CD4-positive, alpha-beta T cell treated with Interleukin-2 at 100 ng/mL for 4 hours (primary cell): ENCODE measurements at places on chromosomes 1 and 21.

DNA sequence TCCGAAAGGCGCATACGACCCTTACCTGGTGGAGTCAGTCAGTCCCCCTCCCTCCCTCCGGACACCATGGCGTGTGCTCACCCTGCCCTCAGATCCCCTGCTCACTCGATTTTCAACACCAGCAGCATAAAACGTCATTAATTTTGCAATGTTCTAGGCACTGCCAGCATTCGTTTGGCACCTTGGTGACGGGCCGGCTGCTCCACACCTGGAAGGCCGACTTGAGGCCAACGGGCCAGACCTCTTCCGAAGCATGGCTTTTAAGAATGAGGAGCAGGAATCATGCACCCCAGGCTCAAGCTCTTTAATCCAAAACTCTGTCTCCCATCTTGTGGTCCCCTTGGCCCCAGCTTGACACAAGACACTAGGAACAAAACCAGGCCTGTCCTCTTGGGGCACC lies 33.1 kb downstream of the NPHP4 start:
- DNase-seq: no peak

DNA sequence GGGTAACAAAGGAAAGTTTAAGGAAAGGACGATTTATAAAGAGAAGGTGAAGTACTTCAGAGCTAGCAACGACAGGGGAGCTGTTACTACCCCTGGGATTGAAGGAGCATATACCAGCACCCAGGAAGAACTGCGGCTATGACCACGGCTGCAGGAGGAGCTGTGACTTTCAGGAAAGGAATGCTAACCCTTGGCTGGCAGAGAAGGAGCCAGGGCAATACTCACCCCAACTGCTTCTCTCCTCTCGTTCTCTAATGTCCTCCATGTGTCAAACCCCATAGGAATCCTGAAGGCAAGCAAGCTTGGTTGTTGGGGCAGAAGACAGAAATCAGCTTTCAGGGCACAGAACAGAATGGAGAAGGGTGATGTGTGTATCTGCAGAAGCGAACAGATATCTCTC lies 120.5 kb downstream of the TMEM53 start:
- no peak for DNase-seq

- no peak for DNase-seq
Measured at GRCh38 chr1:21842606-21843162, 30.6 kb downstream of the LDLRAD2 start.

- no peak for DNase-seq
Measured at GRCh38 chr1:119475866-119476439, 31.1 kb upstream of the HSD3B1 start.

- no peak for DNase-seq
Measured at GRCh38 chr1:21058035-21058793, 118.5 kb downstream of the EIF4G3 start.

DNA sequence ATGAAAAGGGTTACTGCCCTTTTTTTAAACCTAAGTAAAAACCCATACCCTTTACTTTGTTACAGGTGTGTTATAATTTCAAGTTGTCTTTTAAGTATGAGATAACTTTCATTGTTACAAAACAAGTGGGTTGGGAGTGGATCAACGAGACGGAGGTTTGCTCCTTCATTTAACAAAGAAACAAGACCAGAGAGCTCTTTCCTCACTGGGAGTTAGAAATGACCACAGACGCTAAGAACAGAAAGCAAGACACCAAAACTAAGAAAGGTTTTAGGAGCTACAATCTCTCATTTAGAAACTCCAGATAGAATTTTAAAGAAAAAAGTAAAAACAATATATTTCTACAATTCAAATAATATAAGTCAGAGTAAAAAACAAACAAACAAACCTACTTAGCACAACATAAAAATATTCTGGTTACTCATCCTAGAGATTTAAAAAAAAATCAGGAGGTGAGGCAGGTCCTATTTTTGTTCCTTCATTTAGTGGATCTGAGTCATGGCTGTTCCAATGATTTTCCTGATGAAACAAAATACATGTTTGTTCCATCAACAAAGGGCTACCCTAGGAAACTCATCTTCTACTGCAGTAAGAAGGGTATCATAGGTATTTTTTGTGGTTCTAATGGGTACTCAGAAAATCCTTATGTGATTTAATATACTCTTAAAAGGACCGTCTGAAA lies 33.0 kb downstream of the APP start:
- no peak for DNase-seq

DNA sequence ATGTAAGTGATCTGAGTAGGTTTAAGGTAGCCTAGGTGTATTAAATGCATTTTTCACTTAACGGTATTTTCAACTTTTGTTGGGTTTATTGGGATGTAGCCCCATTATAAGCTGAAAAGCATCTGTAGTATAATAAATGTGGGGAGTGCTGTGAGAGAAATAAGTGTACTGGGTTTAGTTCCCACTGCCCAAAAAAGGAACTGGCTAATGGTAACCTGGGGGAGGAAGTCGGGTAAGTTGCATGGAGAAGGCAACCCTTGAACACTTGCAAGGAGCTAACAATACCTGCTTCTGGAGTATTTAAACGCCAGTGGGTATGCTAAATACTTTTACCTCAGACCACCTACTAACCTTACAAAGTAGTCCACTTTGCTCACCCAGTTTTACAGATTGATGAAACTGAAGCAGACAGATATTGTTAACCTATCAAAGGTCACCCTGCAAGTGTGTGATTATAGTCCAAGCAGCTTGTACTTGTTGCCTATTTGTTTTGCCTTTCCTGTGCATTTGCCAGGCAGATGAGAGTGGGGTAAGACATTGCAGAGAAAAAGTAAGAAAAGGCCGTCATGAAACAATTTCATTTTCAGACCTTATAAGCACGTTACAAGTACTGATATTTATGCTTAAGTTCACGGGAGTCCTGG lies 7.6 kb upstream of the SHISA4 start:
- DNase-seq: no peak

DNA sequence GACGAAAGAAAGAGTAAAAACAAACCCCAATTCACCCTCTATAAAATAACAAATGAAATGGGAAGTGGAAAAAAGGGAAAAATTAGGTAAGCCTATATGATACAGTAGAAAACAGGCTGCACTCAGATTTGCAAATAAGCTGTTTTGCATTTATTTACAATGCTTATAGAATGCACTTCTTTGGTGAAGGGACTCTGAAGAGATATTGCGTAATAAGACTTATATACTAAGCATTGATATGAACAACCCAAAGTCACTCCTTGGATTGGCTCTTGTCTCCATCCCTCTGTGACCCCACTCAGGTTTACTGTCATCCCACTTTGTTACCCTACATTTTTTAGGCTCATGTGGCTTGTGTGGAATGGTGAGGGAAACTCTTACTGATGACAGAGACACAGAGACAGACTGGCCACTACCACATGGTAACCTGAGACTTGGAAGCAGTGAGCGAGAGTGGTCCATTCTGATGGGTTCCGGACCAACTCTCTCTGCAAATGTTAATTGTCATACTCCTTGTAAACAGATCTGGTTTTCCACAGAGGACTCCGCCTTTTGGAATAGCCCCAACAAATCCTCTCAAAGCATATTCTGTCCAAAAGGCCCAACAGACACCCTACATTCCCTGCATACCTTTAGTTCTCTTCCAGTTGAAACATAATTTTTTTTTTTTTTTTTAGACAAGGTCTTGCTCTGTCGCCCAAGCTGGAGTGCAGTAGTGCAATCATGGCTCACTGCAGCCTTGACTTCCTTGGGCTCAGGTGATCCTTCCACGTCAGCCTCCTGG lies 11.0 kb downstream of the GSTM5 start:
- no peak for DNase-seq

GRCh38 chr1:186680245-186681061 lies at the start of gene PTGS2:
Gene PTGS2 (minus strand): TSS chr1:186680423. CDS start chr1:186680290, 133 bp downstream.
- DNase-seq: peak; percentile 11

DNA sequence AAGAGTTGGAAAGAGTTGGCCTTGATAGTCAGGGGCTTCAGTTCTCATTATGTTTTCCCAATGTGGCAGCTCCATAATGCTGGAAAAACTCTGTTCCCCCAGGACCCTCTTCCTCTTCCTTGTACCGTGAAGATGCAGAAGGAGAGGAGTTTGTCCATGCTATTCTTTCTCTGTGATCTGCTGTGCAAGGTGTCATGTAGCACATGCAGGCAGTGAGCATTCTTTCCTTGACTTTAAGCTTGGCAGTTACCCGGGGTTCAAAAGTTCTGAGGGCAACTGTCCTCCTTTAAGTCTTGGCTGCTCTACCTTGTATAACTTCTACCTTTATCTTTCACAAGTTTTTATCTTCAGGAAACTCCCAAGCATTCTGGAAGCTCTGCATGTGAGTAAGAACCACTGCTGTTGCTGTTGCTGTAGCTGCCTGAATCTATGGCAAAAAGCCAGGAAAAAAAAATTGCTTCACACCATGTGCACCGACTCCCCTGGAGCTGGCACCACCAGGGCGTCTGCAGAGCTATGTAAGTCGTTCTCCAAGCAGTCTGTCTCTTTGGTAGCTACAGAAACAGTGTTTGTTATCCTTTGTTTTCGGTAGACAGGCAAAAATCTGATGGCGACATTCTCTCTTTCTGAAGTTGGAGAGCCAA lies 42.7 kb upstream of the SLC16A1 start:
- no peak for DNase-seq

DNA sequence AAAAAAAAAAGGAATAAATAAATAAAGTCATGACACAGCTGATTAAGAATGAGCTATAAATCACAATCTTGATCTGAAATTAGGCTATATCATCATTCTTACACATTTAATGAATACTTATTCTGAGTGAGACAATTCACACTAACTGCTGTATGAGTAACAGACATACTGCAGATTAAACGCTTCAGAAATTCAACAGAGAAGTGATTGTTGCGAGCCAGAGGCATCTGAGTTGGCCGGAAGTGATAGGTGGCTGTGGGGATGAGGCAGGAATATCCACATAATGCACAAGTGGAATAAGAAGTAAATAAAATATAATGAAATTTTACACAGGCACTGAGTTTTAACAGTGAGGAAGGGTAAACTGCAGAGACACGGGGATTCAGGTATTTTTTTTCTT lies 142.4 kb downstream of the APP start:
- DNase-seq: no peak

DNA sequence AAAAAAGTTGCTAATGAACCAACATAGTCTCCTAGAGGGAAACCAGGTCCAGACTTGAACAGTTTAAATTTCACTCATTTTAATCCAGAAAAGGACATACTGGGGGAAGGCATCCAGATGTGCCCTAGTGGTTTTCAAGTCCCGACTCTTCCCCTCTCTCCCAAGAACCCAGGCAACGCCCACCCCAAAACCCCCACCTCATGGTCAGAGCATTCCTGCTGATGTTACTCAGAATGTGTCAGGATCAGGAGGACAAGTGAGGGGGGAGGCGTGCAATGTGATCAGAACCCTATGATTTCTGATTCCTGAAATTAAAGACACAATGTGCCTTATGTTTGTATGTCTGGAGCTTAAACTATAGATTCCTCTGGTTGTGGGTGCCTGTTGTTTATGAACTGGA lies 1.6 kb upstream of the CTSK start:
- DNase-seq: no peak

- DNase-seq: no peak
Measured at GRCh38 chr1:214552174-214552608, 789 bp upstream of the PTPN14 start.

- DNase-seq: no peak
Measured at GRCh38 chr1:216562383-216562782, 139.1 kb upstream of the USH2A start.

- no peak for DNase-seq
Measured at GRCh38 chr1:201020721-201021629, 2.5 kb downstream of the KIF21B start.

- no peak for DNase-seq
Measured at GRCh38 chr1:197958438-197959305, 41.5 kb downstream of the LHX9 start.

DNA sequence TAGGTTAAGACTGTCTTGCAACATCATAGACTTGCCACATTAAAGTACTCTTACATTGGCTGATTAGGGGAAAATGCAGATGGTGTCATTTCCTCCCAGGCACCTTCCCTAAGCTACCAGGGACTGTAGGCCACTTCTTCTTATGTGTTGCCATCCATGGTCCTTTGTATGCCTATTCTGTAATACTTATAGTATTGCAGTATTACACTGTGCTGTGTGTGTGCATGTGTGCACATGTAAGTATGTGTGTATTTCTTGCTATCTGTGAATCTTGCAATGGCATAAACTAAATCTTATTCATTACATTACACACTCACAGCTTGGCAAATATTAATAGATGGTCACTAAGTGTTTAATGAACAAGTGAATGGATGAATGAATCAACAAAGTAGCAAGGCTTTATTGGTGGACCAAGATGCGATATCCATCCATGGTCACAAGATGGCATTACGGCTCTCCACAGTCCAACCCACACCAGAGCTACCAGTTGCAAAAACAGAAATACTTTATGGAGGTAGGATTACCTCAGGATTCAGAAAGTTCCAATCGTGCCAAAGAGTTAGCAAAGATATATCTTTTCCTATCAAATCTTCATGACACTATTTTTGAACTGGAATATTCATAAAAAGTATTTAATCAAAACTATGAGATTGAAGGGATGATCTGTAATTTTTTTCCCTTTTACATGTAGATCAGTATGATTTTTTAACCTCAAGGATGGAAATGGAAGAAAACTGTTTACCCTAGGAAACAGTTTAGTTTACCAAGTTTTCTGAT lies 160.2 kb downstream of the DENND1B start:
- peak; percentile 38 for DNase-seq

- no peak for DNase-seq
Measured at GRCh38 chr1:54463259-54464030, 57.3 kb upstream of the SSBP3 start.

DNA sequence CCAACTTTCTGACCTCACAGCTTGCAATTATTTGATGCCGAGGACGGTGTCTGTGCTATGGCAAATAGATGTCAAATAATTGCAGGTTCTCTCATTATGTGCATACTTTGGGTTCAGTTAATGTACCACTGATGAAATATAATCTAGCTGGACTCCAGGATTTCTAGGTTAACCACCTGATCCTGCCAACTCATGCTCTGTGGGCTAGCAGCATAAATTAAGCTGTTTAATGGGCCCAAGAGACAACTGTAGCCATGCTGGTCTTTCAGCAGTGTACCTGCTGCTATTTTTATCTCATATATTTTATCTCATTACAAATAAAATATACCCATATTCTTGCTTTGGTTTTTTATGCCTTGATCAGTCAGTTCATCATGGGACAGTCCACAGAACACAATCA lies 43.3 kb upstream of the HP1BP3 start:
- no peak for DNase-seq

DNA sequence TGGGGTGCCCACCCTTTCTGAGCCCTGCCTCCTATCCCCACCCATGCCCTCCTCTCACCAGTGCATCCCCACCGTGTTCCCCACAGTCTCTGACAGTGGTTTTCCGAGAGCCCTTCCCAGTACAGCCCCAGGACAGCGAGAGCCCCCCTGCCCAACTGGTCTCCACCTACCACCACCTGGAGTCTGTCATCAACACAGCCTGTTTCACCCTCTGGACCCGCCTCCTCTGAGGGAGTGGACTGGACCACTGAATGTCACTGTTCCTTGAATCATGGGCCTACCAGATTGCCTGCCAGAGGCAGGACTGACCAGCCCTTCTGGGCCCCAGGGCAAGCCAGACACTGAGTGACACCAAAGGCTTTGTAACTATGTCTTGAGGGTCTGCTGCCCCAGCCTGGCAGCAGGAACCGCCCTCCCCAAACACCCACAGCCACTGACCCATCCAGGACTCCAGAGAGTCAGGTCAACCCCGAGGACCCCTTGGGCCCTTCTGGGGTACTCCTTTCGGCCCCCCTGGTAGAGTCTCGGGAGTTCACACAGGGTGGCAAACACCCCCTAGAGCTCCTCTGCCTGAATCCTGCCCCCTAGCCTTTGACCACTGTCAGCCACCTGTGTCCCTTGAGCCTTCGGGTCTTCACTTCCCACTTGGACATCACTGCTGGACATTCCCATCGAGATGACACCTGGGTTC lies 3.3 kb downstream of the HYI start:
- no peak for DNase-seq
